ENCODE measurements at places on chromosomes 2 and 18. TPM values are rescaled to one million over a fixed set of nuclear protein-coding genes. Genes with fewer than 3 reads are reported as not detected.

The CTAGE1 gene
- not detected for total RNA-seq

The ITSN2 gene
- total RNA-seq, result 26.6 TPM

The TFCP2L1 gene
- not detected for total RNA-seq

The GPD2 gene
- total RNA-seq, result 165 TPM

The LANCL1 gene
- 52.7 TPM for total RNA-seq

The ASB18 gene
- not detected for total RNA-seq

The CDH19 gene
- total RNA-seq, result 44.3 TPM

The GNLY gene
- not detected for total RNA-seq

Data from melanocyte of skin (primary cell).